ENCODE measurements at places on chromosomes 12 and 14.

GRCh38 chr12:74412606-74413230 is 124.9 kb upstream of the ATXN7L3B start:
- H3K27me3 ChIP-seq = no peaks in the 10 kb centered on the region
- peaks cover 4% of the 10 kb centered on the region for H3K4me1 ChIP-seq
- no peak overlapping the region for H3K4me3 ChIP-seq
- H3K27ac ChIP-seq = no peak overlapping the region
- no peaks in the 10 kb centered on the region for H3K36me3 ChIP-seq

GRCh38 chr14:29648045-29648444 is 279.6 kb downstream of the PRKD1 start:
- H3K27ac ChIP-seq = no peak overlapping the region
- peaks cover 17% of the 10 kb centered on the region for H3K4me1 ChIP-seq
- H3K4me3 ChIP-seq = no peak overlapping the region
- no peaks in the 10 kb centered on the region for H3K27me3 ChIP-seq

GRCh38 chr12:31570880-31571279 is 20.1 kb downstream of the DENND5B start:
- no peak for DNase-seq
- H3K36me3 ChIP-seq = peaks cover 5% of the 10 kb centered on the region
- no peak overlapping the region for H3K27ac ChIP-seq
- H3K4me1 ChIP-seq = peaks cover 6% of the 10 kb centered on the region
- no peak overlapping the region for H3K4me3 ChIP-seq

- no peak for DNase-seq
- H3K4me3 ChIP-seq = peak overlapping the region; percentile 40
- peak overlapping the region; percentile 67 for H3K27ac ChIP-seq
These were observed 483.9 kb downstream of the ZFP36L1 start for GRCh38 chr14:68308726-68309520.

DNA sequence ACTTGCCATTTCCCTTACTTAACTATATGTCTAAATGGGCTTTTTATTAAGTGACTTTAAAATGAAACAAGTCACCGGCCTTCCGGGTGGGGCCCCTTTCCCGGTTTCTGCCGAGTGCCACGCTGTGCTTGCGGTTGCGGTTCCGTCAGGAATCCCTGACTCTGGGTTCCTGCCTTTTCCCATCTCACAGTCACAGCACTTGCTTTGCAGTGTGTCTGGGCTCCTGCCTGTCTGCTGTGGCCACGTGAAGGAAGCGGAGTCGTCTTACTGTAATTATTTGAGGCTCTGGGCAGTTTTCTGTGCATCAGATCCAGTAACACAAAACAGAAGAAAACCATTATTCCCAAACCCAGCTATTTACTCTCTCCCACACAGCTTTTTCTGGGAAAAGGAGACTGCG is 44.0 kb upstream of the FRMD6 start:
- peak; percentile 70 for DNase-seq
- H3K4me1 ChIP-seq = peaks cover 29% of the 10 kb centered on the region
- H3K27me3 ChIP-seq = peaks cover 9% of the 10 kb centered on the region
- no peak overlapping the region for H3K27ac ChIP-seq
- no peaks in the 10 kb centered on the region for H3K36me3 ChIP-seq
